ENCODE measurements at places on chromosomes 4 and X.

- no peak for DNase-seq
Measured at GRCh38 chrX:82626978-82627377, 881.1 kb upstream of the POU3F4 start.

DNA sequence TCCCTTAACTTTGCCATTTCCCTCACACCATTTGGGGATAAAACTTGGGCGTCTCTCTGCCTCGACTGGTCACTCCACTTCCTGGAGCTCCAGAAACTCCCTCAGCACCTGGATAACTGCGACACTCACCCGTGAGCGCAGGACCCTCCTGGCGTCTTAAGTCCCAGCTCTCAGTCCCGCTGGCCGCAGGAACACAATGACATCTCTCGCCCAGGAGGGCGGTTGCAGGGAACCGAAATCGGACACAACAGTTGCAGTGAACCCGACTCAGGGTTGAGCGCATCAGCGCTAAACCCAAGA is 370.9 kb upstream of the SMIM31 start:
- DNase-seq, result no peak

GRCh38 chr4:151600432-151600831 is 160.4 kb downstream of the GATB start:
- DNase-seq, result no peak

DNA sequence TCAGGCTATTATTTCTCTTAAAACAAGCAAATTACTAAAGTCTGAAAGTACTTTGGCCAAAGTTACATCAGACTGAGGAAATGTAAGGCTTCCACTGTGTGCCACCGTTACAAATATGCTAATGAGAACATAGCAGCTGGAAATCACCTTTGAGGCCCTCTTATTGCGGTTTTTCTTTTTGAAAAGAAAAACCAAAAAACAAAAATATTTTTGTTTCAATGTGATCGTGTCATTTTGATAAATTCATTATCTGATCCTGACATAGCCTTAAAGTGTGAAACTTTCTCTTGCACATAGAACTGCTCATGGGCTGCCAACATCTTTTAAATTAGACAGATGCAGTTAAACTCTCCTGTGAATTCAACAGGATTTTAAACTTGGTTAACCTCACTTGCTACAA is 2.8 kb upstream of the TIFA start:
- no peak for DNase-seq

- DNase-seq, result no peak
Measured at GRCh38 chrX:112043997-112044396, 38.6 kb downstream of the TRPC5 start.

GRCh38 chr4:187370918-187371317 is 624.7 kb upstream of the ZFP42 start:
- DNase-seq, result no peak

DNA sequence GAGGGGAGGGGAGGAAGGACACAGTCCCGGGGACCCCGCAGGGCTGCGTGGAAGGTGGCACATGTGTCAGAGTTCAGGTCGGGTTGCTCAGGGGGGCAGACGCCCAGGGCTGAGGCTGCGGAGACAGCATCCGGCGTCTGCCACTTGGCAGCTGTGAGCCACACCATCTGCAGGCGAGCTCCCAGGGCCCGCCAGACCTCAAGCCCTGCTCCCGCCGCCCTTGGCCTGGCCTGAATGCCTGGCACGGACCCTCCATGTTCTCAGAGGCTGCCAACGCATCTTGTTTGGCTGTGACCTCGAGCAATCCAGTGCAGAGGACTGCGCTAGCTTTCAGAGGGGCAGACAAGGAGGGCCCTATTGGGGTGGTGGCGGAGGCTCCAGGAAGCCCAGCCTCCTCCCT is 5.1 kb downstream of the BGN start:
- DNase-seq, result no peak

DNA sequence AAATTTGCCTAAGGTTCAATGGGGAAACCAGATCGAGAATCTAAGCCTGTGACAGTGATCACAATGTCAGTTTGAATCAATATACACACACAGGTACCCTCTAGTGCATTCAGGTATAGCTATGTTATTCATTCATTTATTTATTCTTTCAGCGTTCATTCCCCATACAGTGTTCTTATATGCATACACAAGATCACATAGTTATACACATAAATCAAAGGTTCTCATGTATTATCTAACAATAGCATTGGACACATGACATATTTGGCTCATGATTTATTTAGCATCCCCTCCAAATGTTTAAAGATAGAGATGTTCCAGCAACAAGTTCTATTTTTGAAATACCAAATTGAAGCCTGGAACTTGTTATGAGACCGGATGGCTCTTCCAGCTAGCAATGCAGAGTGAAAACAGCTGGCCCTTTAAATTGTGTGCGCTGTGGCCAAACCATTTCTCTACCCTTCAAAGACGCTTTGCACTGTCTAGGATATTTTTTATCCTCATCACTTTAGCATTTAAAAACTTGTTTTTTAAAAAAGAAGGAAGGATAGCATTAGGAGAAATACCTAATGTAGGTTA is 131.0 kb downstream of the ATXN3L start:
- DNase-seq, result no peak

Data from ovary (tissue), 10 donors.